ENCODE measurements at places on chromosomes 5 and 9.

DNA sequence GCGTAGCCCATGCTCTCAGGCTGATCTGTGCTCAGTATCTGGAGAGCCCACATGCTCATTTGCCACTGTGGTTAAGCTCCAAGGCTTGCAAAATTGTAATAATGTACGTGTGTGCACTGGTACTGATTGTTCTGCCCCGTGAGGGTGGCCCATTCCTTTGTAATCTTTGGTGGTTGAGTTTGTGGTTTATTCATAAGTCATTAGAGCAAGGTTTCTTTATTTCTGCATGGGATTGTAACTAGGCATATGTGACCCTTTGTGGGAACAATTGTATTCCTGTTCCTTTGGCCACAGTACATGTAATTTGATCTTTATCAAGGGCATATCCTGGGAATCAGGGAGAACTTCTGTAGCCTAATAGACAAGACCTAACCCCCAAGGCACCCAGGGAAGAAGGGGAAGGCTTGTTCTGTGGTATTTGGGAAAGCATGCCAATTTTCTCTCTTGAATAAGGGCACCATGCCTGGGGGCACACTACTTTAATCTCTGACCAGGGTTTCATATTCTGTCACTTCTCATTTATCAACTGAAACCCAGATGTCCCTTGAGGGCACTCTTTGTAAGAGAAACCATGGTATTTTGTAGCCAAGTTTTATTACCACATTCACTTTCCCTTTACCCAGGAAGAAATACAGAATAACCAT is 74.6 kb downstream of the NPR3 start:
- DNase-seq: no peak

- no peak for DNase-seq
Observed at GRCh38 chr9:77019236-77019925, at the start of gene FOXB2. TSS of gene FOXB2 (plus strand) at chr9:77019655. CDS start at chr9:77019655, 0 bp downstream.

DNA sequence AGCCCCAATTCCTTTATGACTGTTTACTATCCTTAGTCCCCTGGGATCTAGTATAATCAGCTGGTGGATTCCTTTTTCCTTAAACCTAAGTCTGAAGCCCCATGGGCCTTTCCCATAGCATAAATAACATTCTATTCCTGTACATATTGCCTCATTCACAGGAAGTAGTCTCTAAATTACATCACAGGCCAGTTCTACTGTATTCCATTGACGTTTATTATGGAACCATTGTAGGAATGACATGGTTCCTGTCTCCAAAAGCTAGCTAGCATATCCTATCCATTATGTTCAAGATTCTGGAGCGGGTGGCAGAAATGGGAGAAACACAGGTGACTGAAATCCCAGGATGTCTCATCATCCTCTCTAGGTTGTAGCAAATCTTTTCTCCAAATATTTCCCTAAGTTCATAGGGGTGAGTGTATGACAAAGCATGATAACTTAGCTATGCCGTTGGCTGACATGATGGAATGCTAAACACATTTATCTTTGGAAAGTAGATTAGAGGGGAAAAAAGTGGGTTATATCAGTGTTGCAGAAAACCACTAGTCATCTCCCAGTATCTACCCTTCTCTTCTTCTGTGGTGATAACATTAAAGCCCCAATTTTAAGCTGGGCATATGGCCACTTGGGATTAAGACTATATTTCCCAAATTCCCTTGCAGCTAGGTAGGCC is 140.1 kb downstream of the FGF1 start:
- DNase-seq: no peak

- no peak for DNase-seq
Observed at GRCh38 chr5:59693492-59694309, 199.8 kb downstream of the PDE4D start.

Measured in HFF-Myc (cell line).